ENCODE measurements at places on chromosomes 2 and 18.

DNA sequence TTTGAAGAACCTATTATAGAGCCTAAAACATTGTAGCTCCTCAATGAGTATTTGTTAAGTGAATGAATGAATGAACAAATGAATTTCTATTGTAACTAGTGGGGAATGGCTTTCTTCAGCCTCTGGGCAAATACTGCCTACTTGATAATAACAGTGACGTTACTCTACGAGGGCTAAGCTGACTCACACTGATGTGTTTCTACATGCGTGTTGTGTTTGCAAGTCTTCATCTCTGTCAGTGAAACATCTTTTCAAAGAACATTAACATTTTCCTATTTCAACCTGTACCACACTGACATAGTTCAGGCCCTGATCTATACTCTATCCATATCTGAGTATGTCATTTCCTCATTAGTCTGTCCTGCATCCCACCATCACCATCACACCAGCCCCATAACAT, 319.9 kb upstream of the ACVR2A start:
- no peak for DNase-seq

- DNase-seq, result no peak
Observed at GRCh38 chr2:190763901-190764514, 115.1 kb downstream of the NAB1 start.

DNA sequence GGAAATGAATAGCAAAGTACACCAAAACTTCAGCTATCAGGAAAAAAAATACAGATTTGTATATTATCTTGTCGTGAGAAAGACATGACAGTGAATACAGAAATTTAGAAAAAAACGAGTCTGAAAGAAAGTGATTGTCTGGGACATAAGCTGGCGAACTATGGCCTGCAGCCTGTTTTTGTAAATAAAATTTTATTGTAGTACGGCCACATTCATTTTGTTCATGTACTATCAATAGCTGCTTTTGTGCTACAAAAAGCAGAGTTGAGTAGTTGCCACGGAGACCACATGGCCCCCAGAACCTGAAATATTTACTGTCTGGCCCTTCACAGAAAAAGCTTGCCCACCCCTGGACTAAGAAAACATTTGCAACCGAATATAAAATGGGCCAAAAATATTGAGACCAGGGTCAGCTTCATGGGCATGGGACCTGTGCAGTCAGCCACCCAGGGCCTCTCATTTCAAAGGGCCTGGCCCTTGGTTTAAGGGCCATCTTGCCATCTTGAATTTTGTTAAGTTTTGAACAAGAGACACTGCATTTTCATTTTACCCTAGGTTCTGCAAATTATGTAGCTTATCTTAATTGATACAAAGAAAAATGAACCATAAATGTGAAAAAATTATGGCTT, 17.9 kb downstream of the ANTXR1 start:
- no peak for DNase-seq

DNA sequence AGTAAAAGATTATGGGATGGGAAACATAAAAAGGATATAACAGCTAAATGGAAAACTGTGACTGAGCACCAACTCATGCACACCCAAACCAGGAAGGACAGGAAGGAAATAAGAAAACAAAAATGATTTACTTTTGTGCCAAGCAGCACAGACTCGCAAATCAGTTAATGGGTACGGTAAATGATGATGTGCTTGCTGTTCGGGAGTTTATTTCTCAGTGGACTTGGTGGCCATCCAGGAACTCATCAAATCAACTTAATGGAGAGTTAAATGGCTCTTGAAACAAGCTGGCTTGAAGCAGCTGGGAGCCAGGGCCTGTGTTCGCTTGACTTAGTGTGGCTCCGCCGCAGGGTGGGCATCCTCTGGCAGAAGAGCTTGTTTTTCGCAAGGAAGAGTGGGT, 36.2 kb downstream of the MTCL1 start:
- no peak for DNase-seq

DNA sequence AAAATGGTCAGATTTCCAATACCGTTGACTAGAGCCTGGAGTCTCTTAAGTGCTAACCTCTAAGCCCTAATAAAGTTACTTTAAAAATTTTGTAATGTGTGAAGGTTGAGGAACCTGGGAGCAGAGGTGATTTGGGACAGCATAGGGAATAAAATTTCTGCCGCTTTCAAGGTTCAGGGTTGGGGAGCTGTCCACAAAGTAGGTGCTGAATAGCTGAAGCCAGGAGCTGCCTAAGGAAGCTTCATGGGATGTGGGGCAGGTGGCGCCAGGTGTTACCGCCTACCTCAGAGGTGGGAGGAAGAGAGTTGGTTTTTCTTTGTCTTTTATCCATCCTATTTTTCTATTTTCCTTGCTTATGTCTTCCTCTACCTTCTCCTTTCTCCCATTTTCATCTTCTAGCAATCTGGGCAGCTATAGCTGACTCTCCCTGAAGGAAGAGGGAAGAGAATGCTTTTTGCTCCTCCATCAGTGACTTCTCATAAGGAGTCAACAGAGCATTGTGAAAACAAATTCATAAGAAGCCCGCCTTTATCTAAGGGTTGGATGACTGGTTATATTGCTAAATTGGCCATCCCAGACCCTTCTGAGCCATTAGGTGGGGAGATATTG, 178.7 kb downstream of the CLIP4 start:
- no peak for DNase-seq

DNA sequence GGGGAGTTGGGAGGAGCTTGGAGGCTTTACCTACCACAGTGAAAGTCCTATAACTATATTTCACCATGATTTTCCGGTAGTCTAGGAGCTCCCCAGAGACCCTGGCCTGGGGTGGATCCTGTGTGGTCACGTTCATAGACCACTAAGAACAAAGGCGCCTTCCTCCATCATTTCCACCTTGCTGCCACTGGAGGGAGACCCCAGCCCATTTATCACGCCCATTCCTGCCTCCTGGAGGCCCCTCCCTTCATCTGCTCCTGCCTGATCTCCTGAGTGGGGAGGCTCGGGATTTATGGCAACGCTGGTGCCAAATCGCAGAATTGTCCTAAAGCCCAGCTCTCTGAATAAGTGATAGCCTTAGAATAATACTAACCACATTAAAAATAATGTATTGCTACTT, 507.6 kb upstream of the SPHKAP start:
- DNase-seq, result no peak

GRCh38 chr2:234373481-234374149, 123.3 kb downstream of the ARL4C start:
- no peak for DNase-seq

GRCh38 chr2:138267161-138267901, 234.2 kb upstream of the SPOPL start:
- DNase-seq, result peak; percentile 49

DNA sequence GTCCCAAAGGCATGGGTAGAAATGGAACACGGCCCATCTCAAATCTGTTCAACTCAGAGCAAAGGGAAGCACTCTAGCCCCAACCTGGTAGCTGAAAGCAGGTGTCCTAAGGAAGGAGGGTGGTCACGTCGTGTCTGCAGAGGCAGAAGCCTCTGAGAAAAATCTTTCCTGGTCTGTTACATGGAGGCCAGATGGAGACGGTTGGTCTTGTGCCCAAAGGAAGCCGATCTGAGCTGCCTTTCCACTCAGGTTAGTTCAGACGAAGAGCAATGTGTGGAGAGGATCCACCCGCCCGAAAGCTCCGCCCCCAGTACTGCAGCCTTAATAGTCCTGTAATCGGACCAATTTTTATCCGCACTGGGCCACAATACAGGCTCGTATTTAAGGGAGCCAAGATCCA, 54.9 kb upstream of the AMMECR1L start:
- DNase-seq, result no peak

GRCh38 chr2:12304564-12305171, 412.1 kb upstream of the TRIB2 start:
- no peak for DNase-seq

- DNase-seq, result no peak
Observed at GRCh38 chr18:58347135-58347534, 281.8 kb downstream of the ALPK2 start.

DNA sequence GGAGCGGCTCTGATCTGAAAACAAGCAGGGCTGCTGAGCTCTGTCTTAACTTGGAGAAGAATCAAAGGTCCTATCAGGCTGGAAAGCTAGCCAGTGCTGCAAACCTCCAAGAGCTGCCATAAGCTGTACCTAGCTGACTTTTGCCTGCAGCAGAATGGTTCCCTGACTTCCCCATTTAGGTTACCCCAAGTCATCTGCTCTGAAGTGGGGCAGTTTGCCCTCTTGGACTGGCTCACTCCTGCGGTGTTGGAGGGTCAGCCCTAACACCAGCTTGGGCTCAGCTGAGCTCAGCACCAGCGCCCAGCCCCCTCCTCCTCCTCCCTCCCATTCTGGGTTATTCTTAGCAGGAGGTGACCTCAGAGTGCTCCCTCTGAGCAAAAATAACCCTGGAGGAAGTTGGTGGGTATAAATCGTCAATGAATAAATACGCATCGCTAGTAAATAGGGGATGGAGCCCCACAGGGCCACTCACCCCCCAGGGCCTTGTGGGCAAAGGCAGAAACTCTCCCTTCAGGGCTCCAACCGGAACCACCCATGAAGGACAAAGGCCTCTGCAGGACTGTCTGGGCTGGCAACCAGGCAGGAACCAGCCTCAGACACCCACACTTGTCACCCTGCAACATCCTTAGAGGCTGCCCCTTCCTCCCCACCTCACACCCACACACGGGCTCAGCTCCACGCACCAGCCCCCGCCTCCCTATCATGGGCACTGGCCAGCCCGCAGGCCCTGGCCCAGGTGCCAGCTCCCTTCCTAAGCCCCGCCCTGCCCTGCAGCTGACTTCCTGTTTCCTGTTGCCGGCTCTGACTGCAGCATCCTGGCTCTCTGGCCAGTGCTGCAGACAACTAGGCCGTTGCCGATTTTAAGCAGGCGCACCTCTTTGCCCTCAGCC, 46.9 kb downstream of the DNMT3A start:
- no peak for DNase-seq

- no peak for DNase-seq
Observed at GRCh38 chr2:86274265-86274917, 63.0 kb downstream of the REEP1 start.

DNA sequence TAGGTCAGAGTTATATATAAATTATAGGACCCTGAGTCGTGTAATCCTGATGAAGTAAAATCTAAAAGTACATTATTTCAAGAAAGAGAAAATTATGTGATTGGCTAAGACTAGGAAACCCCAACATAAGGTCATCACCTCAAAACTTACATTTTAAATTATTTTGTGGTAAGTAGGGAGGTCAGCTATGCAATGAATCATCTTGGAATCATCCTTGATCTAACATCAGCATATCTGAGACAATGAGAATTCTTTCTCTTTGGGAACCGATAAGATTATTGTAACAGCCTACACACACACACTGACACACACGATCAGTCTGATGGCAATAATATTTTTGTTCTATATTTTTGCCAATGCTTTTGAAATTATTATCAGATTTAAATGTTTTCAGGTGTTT, 904.8 kb upstream of the CHAC2 start:
- no peak for DNase-seq

DNA sequence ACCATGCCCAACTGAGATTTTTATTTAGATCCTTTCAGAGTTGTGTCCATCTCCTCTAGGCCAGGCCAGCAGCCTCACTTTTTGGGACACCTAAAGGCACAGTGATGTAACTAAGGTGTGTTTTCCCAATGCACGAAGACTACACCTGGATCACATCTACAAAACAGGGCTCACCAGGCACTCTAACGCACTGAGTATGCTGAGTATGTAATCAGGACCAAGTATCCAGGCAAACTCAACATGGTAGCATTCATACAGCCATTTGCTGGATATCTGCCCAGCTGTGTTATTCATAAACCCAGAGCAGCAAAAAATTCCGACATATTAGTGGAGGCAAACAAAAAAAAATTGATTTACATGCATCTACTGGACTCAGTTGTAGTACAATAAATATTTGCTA, 33.8 kb downstream of the LPIN2 start:
- peak; percentile 37 for DNase-seq

DNA sequence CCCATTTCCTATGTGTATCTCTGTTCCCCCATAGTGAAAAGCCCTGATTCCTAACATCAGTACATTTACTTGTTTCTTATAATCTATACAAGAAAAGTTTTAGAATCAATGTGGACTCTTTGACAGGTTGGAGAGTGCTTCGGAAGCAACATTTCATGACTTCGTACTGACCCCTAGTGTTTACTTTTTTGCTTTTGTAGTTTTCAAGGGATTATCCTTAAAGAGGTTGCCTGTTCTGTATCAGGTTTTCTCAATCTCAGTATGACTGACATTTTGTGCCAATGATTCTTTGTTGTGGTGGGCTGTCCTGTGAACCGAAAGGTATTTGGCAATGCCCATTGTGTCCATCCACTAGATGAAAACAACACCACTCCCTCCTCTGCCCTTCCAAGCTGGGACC, 43.3 kb upstream of the SERPINB2 start:
- DNase-seq, result no peak

GRCh38 chr18:59620381-59620780, 76.8 kb downstream of the CCBE1 start:
- no peak for DNase-seq

DNA sequence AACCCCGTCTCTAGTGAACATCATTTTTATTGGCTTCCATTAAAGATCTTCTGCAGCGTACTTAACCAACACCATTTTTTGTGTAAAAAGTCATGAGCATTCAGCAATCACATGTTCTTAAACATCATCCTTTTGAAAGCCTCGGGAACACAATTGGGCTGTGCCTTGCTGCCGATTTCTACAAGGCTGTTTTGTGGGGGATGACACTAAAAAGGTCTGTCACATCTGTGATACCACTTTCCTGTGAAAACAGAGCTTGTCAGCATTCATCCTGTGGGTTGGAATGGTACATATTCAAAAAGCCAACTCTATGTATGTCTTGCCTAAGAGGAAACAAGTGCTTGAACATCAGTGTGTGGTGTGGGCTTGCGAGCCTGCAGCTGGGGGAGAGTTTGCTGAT, 49.1 kb upstream of the MAPRE3 start:
- no peak for DNase-seq

GRCh38 chr18:57589161-57589560, 2.7 kb upstream of the FECH start:
- DNase-seq, result no peak

DNA sequence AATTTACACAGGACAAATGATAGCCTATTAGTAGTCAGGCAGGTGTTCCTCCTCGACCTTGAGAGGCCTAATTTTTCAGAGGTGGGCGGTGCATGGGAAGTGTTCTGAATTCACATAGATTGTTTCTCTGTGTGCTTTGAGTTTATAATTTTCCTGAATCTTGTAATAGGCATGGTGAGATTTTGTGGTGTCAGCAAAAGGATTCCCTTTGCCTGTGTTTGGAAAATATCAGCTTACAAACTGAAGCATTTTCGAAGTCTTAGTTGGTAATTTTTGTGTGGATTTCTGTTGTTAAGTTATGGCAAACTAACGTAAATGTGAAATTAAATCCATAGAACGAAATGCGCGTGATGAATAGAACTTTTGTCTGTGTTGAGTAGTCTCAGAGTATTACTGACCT, 194.0 kb upstream of the RBMS1 start:
- no peak for DNase-seq

GRCh38 chr2:1790473-1790872, 46.2 kb upstream of the PXDN start:
- DNase-seq, result no peak

GRCh38 chr2:46887028-46887885, 28.3 kb downstream of the MCFD2 start:
- no peak for DNase-seq

- DNase-seq, result no peak
Observed at GRCh38 chr2:237628247-237629187, 1.1 kb downstream of the LRRFIP1 start.

Data from AG04450 (cell line).